ENCODE measurements at places on chromosomes 16 and 17. TPM values are rescaled to one million over a fixed set of nuclear protein-coding genes. Genes with fewer than 3 reads are reported as not detected.

Gene STX1B
- 2.3 TPM for total RNA-seq

Gene SLC16A3
- 28.8 TPM for total RNA-seq

Gene LRRC3C
- total RNA-seq, result not detected

Gene CLEC18B
- not detected for total RNA-seq

Gene SDR42E1
- 0.83 TPM for total RNA-seq

Gene TEDC2
- not detected for total RNA-seq

Gene NEUROD2
- not detected for total RNA-seq

Gene KRTAP2-3
- not detected for total RNA-seq

Gene G6PC1
- not detected for total RNA-seq

Gene CRYM
- not detected for total RNA-seq

Gene UBFD1
- 39.1 TPM for total RNA-seq

Gene CMTM2
- not detected for total RNA-seq

Gene ACLY
- 62.8 TPM for total RNA-seq

Gene ZNF688
- total RNA-seq, result 33.4 TPM

Gene TBX6
- 0.84 TPM for total RNA-seq

Gene SYCE1L
- 4.3 TPM for total RNA-seq

Gene SLC5A11
- total RNA-seq, result not detected

Gene TBC1D3I
- total RNA-seq, result not detected

Gene GCGR
- total RNA-seq, result not detected

Gene MPV17L
- total RNA-seq, result 9.3 TPM

Gene CBX2
- 0.66 TPM for total RNA-seq

Gene ZP2
- not detected for total RNA-seq

Gene KRT13
- total RNA-seq, result 23.3 TPM

Gene RNU2-1
- total RNA-seq, result not detected

Gene C16orf95
- 2.1 TPM for total RNA-seq

Gene PPP1R1B
- total RNA-seq, result 4.9 TPM

Gene KRTAP9-2
- not detected for total RNA-seq

Gene KRTAP4-1
- not detected for total RNA-seq

Gene PABPN1L
- not detected for total RNA-seq

Gene YPEL2
- total RNA-seq, result 62.9 TPM

Gene VAT1L
- total RNA-seq, result 2.8 TPM

Gene SHBG
- not detected for total RNA-seq

Gene PERCC1
- not detected for total RNA-seq

Gene TMEM114
- total RNA-seq, result not detected

Gene SAMD14
- total RNA-seq, result 1.8 TPM

Gene IQCK
- 7.5 TPM for total RNA-seq

Gene ACSM5
- 3.1 TPM for total RNA-seq
